K562 (cell line): ENCODE measurements at places on chromosomes 11 and 22. TPM values are rescaled to one million over a fixed set of nuclear protein-coding genes. Genes with fewer than 3 reads are reported as not detected.

DNA sequence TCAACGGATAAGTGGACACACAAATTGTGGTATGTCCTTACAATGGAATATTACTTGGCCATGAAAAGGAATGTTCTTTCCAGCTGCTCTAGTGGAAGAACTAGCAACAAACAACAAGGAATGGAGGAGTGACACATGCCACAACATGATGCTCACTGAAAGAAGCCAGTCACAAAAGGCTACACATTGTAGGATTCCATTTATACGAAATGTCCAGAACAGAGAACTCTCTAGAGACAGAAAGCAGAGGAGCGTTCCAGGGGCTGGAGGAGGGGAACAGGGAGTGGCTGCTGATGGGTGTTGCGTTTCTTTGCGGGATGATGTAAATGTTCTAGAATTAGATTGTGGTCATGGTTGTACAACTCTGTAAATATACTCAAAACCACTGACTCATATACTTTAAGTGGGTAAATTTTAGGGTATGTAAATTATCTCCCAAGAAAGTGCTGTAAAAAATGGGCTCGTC, 32.4 kb upstream of the PDGFB start:
- no peak for DNase-seq

DNA sequence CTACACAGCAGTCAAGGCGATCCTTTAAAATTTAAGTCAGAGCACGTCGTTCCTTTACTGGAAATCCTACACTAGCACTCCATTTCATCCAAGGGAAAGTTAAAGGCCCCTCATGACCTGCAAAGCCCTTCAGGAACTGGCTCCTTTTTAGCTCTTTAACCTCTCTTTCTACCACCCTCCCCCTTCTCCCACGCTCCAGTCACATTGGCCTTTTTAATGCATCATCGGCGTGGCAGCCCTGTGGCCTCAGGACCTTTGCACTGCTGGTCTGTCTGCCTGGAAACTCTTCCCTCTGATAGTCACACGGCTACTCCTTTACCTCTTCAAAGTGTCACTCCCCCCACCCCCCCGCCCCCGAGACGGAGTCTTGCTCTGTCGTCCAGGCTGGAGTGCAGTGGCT, 1.2 kb upstream of the PTPN5 start:
- DNase-seq, result no peak

LRP4 gene
- total RNA-seq, result 0.35 and 0.60 TPM in 2 replicates

DNA sequence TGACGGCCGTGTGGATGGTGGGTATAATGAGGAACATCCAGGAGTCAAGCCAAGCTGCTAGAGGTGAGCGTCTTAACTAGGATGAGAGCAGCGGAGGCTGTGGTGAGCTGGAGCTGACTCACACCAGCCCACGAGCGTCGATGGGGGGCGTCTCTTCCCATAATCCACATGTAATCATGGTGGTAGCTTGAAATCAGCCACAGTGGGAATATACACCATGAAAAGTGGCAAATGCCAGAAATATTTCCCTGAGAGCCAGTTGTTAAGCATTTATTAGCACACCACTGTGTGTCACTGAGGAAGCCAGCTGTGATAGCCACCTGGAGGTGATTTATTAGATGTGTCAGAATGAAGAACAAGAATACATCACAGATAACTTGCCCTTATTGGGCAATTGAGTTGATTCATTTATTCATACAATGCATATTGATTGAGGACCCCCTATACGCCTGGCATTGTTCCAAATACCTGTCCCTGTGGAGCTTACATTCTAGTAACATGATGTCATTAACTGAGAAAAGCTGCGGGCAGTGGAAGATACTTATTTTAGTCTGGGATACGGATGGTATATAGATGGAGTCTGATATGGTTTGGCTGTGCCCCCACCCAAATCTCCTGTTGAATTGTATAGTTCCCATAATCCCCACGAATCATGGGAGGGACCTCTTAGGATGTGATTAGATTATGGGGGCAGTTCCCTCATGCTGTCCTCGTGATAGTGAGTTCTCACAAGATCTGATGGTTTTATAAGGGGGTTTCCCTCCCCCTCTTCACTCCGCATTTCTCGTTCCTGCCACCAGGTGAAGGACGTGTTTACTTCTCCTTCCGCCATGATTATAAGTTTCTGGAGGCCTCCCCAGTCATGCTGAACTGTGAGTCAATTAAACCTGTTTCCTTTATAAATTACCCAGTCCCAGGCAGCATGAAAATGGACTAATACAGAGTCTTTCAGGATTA, 473.4 kb downstream of the METTL15 start:
- DNase-seq, result no peak

- no peak for DNase-seq
Observed at GRCh38 chr11:125305345-125305744, 140.8 kb downstream of the PKNOX2 start.

GAL3ST1 gene
- total RNA-seq, result 1.5 and 1.6 TPM in 2 replicates

GRCh38 chr11:1753229-1753928, 3.0 kb upstream of the IFITM10 start:
- DNase-seq, result no peak

ARRB1 gene
- 43.6 and 45.4 TPM in 2 replicates for total RNA-seq

GRCh38 chr11:79019975-79020374, 420.9 kb downstream of the TENM4 start:
- no peak for DNase-seq

DNA sequence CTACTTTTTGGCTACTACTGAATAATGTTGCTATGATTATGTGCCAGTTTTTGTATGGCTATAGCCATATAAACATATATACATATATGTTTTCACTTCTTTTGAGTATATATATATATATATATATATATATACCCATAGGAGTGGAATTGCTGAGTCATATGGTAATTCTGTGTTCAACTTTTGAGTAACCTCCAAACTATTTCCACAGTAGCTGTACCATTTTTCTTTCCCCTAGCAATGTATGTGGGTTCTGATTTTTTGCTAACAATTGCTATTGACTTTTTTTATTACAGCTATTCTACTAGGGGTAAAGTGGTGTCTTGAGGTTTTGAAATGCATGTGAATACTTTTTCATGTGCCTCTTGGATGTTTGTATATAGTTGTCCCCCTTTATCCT, 30.4 kb downstream of the CBL start:
- DNase-seq, result no peak

- DNase-seq, result peak; percentile 68
Observed at GRCh38 chr11:119195680-119196079, 10.4 kb downstream of the NHERF4 start.

DNA sequence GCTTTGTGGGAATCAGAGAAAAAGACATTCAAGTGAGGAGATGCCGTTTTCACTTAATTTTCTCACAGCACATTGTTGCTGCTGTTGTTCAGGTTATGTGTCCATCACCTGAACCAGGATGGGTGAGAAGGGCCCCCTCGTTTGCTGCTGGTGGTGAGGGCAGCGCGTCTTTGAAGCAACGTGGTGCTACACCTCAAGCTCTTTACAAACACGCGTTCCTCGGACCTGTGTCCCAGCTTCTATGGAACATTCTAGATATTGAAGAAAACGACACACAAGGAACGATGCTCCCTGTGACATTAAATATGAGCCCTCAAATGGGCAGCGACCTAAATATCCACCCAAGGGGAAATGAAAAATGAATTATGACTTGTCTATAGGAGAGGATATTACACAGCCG, 418.6 kb downstream of the MN1 start:
- DNase-seq, result no peak

SCGB1A1 gene
- total RNA-seq, result 0.55 and 1.1 TPM in 2 replicates

DNA sequence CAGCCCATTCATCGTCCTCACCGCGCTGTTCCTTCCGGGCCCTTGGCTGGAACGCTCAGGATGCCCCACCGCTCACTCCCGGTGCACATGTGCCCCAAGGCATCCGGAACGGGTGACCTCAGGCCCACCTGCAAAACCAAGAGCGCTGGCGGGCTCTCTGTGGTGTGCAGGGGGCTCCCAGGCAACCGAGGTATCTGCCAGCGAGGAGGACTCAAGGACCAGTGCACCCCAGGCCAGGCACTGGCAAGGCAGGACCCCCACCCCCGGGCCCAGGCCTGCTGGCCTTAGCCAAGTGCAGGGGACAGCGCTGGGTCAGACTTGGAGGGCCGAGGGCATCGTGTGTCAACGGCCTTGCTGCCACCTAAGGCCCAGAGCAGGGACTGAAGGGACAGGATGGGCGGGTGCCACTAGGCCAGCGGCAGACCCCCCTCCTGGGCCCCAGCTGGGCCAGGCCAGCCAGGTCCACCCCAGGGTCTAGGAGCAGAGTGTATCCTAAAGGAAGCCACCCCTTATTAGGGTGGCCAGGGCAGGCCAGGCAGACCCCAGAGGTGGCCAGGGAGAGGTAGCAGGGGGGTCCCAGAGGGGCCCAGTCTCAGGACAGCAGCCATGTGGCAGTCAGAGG, 8.5 kb downstream of the TNNT3 start:
- DNase-seq, result no peak

UPB1 gene
- total RNA-seq, result 0.07 TPM in 1 of 2 replicates, not detected in the other

B4GALNT4 gene
- total RNA-seq, result 33.6 and 37.1 TPM in 2 replicates

GRCh38 chr11:12692229-12693075, 18.2 kb downstream of the TEAD1 start:
- DNase-seq, result peak; percentile 19

OR8G1 gene
- total RNA-seq, result 0.44 and 0.54 TPM in 2 replicates

DNA sequence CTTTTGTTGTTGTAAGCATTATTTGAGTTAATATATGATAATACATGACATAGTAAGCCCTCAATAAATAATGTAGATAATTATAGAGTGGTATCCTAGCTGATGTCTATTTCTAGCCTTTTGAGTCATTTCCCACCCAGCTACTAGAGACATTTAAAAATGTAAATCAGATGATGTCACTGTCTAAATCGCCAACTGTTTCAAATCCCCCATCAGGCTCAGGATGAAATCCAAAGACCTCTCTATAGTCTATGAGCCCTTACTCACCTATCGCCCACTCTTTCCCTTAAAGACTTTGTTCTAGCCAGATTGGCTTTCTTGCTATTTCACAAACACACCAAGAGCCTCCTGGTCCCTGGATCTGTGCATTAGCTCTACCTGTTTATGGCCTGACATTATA, 135.4 kb upstream of the PLET1 start:
- DNase-seq, result no peak
